Dermis microvascular lymphatic vessel endothelial cell (primary cell): ENCODE measurements at places on chromosomes 5 and 9. TPM values are rescaled to one million over a fixed set of nuclear protein-coding genes. Genes with fewer than 3 reads are reported as not detected.

- peak; percentile 16 for DNase-seq
Measured at GRCh38 chr5:140035881-140036280, 7.2 kb downstream of the NRG2 start.

DNA sequence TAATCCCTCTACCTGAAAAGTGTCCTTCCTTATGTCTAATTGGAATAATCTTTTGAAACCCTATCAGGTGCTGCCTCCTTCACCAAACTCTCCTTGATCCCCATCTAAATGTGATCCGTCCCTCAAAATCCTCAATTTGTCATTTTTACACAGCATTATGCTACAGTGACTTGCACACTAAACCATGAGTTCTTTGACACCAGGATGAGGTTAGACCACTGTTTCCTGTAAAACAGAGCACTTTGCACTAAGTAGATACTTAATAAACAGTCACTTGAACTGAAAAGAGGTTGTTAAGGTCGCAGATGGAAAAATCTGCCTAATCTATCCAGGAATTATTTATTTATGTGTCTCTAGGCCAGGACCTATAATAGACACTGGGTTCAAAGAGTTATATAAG is 44.2 kb upstream of the TLX3 start:
- no peak for DNase-seq

DNA sequence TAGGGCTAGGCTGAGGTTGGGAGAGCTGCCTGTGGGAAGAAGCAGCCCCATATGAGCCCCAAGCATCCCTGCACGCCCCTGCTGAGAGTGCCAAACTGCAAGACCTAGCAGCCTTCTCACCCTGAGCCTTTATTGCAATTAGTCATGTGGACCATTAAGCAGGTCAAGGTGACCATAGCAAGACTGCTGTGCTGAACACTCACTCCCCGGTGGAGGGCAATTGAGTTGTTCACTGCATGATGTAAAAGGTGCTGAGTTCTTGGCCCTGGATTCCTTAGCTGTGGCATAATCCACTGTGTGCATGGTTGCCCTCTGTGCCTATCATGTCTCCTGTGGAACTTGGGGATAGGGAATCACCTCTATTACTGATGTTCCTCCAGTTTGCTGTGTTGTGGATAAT is 131.1 kb downstream of the FOXD1 start:
- no peak for DNase-seq

DNA sequence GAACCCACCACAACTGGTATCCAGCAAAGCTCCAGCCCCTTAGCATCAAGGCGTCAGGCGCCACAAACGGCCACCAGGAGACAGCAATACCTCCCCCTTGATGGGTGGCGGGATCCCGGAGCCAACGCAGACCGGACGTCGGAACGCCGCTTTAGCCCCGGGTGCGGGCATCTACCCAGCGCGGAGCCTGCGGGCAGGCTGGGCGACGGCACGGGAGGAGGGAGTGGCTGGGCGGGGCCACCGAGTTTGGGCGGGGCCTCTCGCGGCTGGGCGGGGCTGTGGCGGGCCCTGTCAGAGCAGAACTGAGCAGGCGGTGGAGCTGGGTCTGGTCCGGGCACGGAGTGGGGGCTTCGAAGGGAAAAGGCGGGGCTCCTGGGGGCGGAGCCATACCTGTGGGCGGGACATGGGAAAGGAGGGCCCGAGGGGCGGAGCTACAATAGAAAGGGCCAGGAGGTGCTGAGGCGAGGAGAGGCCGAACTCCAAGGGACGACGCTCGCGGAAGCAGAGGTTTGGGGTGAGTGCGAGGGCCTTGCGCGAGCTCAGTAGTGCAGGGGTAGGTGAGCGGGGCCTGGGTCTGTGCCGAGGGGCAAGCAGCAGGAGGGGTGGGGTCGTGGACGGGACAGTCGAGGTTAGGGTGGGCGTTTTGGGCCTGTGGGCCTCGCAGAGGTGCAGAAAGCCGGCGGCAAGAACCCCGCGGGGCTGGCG is 40.2 kb upstream of the GARNL3 start:
- DNase-seq, result peak; percentile 68

The MED27 gene
- 11.6 and 13.3 TPM in 2 replicates for total RNA-seq

The SHISAL2B gene
- not detected in 2 replicates for total RNA-seq

- DNase-seq, result no peak
Measured at GRCh38 chr5:155807884-155808576, 518.9 kb upstream of the SGCD start.

DNA sequence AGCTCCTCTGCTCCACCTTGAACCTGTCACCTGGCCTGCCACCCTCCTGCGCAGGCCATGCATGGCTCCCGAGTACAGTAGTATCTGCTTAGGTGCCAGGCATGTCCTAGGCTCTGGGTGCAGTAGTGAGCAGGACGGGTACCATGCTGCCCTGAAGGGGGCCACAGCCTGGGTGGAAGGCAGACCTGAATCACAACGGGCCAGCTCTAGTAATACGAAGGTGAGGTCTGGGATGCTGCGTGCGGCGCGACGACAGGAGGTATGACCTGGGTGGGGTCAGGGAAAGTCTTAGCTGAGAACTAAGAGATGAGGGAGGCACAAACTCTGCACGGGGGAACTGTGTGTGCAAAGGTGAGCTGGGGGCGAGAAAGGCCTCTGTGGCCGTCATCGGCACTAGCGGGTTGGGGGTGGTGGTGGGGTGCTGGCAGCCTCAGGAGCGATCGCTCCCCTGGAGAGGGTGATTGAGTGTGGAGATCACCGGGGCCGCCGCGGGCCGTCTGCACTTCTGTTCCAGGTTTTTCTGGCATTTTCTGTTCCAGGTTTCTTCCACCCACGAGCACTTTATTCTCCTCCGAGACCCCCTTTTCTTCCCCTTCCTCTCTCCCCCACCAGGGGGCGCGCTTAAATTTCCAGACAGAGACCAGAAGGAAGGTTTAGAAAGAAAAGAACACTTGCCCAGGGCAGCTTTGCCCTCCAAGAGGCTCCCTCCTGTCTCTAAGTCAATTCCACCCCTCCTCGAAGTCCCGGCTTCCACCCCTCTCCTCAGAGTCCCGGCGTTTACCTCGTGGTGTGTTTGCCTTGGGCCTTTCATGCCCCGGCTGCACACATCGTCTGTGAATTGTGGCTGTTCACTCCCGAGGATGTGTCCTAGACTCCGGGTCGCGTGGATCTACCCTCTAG is 15.1 kb downstream of the PDLIM4 start:
- DNase-seq, result peak; percentile 56

- DNase-seq, result no peak
Measured at GRCh38 chr5:75519761-75520160, 8.1 kb downstream of the POLK start.

The TNFSF15 gene
- 0.90 and 4.3 TPM in 2 replicates for total RNA-seq

DNA sequence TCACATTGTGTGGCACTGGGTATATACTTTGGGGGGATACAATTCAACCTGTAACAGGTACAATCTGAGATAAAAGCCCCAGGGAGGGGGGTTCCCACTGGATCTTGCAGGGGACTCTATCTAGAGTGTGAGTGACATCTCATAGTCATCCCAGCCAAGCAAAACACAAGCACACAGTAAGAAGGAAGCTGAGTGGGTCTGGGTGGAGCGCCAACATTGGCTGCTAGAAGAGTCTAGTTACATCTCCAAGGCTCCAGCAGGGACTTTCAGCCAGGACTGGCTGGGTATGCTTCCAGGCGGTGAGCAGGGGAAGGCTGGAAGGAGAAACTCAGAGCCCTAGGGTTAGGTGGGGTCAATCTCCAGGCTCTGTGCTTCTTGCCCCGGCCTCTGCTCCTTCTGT is 53.0 kb downstream of the IL31RA start:
- peak; percentile 71 for DNase-seq

DNA sequence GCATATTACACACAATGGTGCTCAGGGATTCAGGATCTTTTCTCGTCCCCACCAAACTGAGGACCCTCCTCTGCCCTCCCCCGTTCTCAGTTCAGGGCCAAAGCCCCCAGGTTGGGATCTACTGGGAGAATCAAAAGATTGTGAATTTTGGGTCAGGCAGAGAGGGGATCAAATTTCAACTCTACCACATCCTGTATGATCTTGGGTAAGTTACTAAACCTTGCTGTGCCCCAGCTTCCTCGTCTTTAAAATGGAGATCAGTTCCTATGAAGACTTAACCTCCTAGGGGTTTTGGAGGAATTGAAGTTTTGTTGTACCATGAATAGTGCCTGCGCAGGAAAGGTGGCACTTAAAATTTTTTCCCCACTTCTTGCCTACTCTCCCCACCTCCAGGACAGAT is 62.4 kb downstream of the RAI14 start:
- DNase-seq, result no peak

The SELENOP gene
- total RNA-seq, result 163 and 604 TPM in 2 replicates

- no peak for DNase-seq
Measured at GRCh38 chr5:91433861-91434260, 50.7 kb upstream of the ARRDC3 start.

DNA sequence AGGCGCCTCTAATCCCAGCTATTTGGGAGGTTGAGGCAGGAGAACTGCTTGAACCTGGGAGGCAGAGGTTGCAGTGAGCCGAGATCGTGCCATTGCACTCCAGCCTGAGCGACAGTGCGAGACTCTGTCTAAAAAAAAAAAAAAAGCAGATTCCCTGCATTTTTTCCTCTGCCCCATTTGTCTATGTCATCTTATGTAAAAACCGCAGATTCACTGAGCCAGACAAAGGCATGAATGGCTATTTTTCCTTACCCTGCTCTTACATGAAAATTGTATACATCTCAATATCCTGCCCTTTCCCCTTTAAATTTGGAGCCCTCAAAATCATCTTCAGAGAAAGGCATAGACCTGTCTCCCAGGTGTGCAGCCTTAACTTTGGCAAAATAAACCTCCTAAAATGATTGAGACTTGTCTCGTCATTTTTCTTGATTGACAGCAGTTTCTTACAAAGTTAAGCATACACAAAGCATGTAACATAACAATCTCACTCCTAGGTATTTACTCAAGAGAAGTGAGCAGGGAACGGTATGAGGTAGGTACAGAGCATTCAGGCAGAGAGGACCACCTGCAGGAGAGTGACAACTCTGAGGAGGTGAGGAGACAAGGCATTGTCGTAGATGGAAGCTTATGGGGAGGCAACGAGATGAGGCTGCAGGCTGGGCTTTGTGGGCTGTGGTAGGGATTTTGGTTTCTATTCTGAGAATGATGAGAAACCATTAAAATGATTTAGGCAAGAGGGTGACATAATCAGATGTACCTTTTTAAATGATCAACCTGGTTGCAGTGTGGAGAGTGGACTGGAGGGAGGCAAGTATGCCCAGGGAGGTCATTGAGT is 65.7 kb upstream of the IL6ST start:
- DNase-seq, result no peak

DNA sequence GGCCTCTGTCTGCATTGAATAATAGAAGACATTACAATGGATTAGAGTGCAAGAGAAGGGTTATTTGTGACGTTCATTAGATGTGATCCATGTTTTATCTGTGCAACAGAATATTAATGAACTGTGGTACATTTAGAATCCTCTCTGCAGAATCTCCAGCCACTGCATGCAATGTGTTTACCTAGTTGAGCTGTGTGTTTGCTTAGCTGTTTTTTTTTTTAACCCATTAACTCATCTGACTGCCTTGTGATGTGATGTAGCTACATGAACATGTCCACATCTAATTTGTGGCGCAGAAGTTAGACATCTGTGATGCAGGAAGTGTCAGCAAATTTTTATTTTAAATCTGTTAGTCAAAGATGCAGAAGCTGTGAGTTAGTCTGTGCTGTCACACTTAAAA is 236.9 kb downstream of the CD180 start:
- no peak for DNase-seq

GRCh38 chr5:76472335-76473008 is 69.4 kb downstream of the IQGAP2 start:
- no peak for DNase-seq

The HTR4 gene
- total RNA-seq, result not detected in 2 replicates

The MVB12B gene
- total RNA-seq, result 8.6 and 16.3 TPM in 2 replicates

The SPRY4 gene
- 4.4 and 4.5 TPM in 2 replicates for total RNA-seq

GRCh38 chr9:110161940-110162339 is 46.0 kb downstream of the C9orf152 start:
- no peak for DNase-seq

GRCh38 chr5:316210-317085 is 5.1 kb upstream of the AHRR start:
- DNase-seq, result no peak

The TMEM38B gene
- 5.1 and 7.7 TPM in 2 replicates for total RNA-seq

DNA sequence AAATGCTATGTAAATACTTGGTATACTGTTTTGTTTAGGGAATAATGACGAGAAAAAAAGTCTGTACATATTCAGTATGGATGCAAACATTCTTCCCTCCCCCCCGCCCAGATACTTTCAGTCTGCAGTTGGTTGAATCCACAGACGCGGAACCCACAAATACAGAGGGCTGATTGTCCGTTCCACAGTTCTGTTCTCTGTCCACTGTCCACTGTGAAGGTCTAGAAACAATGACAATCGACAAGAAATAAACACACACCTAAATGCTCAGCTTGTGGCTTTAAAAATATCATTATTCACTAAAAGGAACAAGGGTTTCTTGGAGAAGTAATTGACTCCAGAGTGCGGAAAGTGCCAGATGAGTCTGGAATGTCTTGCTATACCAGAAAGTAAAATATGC is 109.1 kb downstream of the TMEM161B start:
- no peak for DNase-seq

DNA sequence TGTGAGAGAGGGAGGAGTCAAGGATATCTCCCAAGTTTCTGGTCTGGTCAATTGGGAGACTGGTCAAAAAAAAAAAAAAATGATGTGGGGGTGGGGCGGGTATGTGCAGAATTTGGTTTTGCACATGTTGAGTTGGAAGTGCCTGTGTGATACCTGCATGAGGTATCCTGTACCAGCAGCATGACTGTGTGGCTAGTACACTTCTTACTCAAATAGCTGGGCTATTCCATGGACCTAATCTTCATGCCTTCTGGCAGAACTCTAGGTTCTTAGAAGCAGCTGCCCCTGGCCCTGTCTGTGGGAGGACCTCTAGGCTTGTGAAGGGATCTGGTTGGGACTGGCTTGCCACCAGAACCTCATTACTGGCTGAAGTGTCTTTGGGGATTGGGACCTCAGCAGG is 93.5 kb downstream of the RALGPS1 start:
- no peak for DNase-seq

DNA sequence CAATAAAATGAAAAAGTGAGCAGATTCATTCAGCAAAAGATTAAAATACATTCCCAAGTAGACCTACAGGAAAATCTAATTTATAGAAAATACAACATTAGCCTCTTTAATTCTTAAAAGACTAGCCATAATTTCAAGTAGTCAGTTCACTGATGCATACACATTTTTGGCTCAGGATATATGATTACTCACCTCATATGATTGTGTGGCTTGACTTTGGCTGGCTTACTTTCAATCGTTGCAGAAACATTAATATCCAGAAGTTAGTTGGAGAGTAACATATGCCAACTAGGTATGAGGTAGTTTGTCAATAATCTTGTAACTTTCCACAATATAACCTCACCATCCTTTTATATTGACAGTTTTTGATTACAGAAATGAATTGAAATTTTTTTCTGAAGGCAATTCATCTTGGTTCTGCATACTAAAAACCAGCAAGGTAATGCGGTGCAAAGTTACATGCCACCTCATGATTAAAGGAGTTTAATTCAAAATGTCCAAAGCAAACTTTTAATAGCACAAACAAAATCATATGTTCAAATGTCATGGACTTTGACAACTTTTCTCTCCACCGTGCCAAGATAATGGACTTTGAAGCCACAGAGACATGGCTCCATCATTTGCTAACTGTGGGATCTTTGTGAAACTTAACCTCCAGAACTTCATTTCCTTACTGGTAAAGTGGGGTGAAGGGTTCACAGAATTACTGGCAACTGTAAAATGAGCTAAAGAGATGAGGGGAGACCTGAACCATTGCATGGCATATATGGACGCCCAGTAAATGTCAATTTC is 76.6 kb upstream of the PAM start:
- no peak for DNase-seq

GRCh38 chr5:119340597-119341218 is 15.1 kb upstream of the TNFAIP8 start:
- no peak for DNase-seq
